ENCODE measurements at places on chromosomes 16 and 17. TPM values are rescaled to one million over a fixed set of nuclear protein-coding genes. Genes with fewer than 3 reads are reported as not detected.

- no peak overlapping the region for H3K27ac ChIP-seq
- peaks cover 6% of the 10 kb centered on the region for H3K27me3 ChIP-seq
- DNase-seq = no peak
- H3K4me1 ChIP-seq = no peaks in the 10 kb centered on the region
- no peak overlapping the region for H3K4me3 ChIP-seq
Observed at GRCh38 chr16:15807603-15808009, 49.2 kb downstream of the MYH11 start.

DNA sequence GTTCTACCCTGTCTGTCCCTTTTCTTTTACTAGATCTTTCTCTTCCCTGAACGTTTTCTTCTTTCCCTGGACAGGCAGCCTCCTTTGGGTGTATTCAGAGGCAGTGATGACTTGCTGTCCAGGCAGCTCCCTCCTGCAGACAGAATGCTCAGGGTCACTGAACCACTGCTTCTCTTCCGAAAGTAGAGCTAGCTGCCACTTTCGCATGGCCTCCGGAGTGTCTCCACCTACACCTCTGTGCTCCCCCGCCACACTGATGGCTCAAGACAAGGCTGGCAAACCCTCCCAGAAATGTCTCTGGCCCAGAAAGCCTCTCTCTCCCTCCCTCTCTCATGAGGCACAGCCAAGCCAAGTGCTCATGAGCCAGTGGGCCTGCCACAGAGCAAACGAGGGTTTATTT is 207.8 kb downstream of the CDRT15L2 start:
- no peaks in the 10 kb centered on the region for H3K36me3 ChIP-seq
- no peak for DNase-seq
- H3K4me1 ChIP-seq = no peaks in the 10 kb centered on the region
- H3K4me3 ChIP-seq = no peak overlapping the region
- peaks cover 32% of the 10 kb centered on the region for H3K27me3 ChIP-seq

HBM gene
- polyA plus RNA-seq = not detected

MPV17L gene
- polyA plus RNA-seq = not detected

- no peaks in the 10 kb centered on the region for H3K27me3 ChIP-seq
- H3K27ac ChIP-seq = no peak overlapping the region
- no peaks in the 10 kb centered on the region for H3K4me1 ChIP-seq
Observed at GRCh38 chr16:67731753-67732095, 12.6 kb upstream of the GFOD2 start.

DNA sequence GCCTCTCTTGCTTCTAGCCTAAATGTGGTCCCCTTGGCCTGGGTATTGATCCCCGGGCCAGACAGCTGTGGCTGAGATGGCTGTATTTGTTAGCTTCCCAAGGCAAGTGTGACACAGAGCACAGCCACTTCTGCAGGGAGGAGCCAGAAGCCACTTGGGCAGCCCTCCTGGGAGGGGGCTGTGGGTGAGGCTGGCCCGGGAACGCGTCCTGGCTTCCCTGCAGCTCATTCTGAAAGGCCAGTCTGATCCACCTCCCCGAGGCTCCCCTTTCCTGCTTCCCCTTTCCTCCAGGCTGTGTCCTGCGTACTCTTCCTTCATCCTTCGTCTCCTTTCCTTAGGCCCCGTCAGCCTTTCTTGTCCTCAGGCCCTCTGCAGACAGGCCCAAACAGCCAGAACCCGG is 8.0 kb downstream of the SERPINF2 start:
- no peak for DNase-seq
- no peaks in the 10 kb centered on the region for H3K36me3 ChIP-seq
- no peaks in the 10 kb centered on the region for H3K27me3 ChIP-seq
- H3K4me3 ChIP-seq = no peak overlapping the region
- peaks cover 14% of the 10 kb centered on the region for H3K4me1 ChIP-seq

DNA sequence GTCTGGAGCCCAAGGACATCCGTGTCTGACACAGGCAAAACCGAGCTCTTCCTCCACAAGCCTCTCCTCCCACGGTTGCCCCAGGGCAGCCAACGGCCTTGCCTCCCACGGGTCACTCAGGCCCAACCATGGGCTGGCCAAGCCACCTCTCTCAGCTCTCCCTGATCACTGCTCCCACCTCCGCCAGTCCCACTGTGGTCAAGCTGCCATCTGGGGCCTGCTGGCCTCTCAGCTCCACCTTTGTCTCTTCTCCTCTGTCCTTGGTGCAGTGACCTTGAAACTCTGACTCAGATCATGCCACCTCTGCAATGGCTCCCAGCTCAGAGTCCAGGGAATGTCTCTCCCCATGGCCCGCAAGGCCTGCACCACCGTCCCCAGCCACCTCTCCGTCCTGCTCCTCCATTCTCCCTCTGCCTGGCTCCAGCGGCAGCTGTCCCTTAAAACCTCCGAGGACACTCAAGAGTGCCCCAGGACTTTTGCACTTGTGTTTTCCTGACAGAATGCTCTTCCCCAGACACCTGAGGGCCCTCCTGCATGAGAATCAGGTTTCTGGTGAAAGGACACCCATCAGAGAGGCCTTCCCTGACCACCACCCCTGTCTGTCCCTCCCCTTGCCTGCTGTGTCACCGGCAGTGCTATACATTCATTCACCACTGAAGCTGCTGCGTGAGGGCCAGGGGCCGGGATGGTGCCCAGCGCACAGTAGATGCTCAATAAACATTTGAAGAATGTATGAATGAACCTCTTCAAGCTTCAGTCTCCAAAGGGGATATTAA is 19.3 kb downstream of the PEMT start:
- H3K36me3 ChIP-seq = no peaks in the 10 kb centered on the region
- H3K4me1 ChIP-seq = no peaks in the 10 kb centered on the region
- no peak for DNase-seq
- no peak overlapping the region for H3K4me3 ChIP-seq
- H3K27me3 ChIP-seq = no peaks in the 10 kb centered on the region

STH gene
- polyA plus RNA-seq = not detected

- H3K4me1 ChIP-seq = no peaks in the 10 kb centered on the region
- H3K36me3 ChIP-seq = no peaks in the 10 kb centered on the region
- DNase-seq = no peak
- H3K4me3 ChIP-seq = no peak overlapping the region
- no peak overlapping the region for H3K27ac ChIP-seq
Observed at GRCh38 chr17:9968008-9968407, 62.9 kb upstream of the RCVRN start.

DNA sequence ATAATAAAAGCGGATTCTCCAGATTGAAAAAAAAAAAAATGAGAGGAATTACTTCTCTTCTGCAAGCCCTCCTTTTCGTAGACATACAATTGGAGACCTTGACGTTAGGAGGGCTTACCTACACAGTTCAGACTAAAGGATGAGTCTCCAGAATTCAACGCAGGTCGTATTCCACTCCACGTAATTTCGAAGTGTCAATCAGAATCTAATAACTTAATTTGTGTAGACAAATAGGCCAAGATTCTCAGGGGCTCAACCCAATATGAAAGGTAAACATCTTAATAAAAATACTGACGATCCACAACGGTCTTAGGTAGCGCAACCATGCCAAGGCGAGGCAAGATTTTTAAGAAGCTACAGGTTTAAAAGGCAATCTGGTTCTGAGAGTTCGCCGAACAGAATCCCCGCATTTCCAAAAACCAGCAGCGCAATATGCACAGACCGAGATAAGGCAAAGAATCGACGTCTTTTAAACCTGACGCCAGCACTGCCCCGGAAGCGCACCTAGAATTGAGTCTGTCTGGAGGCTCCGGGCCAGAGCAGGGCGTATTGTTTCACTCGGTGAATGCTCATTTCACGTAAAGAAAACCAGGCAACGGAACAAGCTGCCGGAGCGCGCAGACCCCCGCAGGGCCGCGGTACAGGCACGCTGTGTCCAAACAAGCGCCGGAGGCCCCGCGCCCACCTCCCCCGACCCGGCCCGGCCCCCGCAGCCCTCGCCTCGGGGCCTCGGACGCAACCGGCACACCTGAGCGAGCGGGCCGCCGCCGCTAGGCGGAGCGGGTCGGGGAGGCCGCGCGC is 623 bp downstream of the MBTPS1 start:
- peaks cover 19% of the 10 kb centered on the region for H3K4me1 ChIP-seq

DNA sequence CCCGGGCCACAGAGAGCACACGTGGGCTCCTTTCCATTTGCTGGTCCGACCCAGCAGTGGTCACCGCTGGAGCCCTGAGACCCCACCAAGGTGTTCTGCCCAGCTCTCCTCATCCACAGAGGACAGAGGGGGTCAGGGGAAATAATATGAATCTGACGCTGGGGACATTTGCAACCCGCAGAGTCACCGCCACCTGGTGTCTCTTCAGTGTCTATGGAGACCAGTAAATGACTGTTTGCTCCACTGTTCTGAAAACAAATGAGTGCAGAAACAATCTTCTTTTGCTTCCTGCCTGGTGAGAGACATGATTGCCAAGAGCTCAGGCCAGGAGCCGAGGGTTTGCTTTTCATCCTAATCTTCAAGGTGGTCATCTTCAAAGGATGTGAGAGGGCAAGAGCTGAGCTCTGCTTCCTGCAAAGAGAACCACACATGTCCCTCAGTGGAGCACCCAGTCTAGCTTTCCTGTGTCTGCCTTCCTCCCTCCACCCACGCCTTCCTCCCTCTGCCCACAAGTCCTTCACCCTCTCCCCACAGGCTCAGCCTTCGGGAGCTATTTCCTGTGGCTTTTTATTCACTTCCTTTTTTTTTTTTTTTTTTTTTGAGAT is 14.7 kb upstream of the KLHDC4 start:
- H3K36me3 ChIP-seq = no peaks in the 10 kb centered on the region
- peak; percentile 66 for DNase-seq
- peaks cover 37% of the 10 kb centered on the region for H3K4me1 ChIP-seq
- H3K27ac ChIP-seq = peak overlapping the region; percentile 97

DNA sequence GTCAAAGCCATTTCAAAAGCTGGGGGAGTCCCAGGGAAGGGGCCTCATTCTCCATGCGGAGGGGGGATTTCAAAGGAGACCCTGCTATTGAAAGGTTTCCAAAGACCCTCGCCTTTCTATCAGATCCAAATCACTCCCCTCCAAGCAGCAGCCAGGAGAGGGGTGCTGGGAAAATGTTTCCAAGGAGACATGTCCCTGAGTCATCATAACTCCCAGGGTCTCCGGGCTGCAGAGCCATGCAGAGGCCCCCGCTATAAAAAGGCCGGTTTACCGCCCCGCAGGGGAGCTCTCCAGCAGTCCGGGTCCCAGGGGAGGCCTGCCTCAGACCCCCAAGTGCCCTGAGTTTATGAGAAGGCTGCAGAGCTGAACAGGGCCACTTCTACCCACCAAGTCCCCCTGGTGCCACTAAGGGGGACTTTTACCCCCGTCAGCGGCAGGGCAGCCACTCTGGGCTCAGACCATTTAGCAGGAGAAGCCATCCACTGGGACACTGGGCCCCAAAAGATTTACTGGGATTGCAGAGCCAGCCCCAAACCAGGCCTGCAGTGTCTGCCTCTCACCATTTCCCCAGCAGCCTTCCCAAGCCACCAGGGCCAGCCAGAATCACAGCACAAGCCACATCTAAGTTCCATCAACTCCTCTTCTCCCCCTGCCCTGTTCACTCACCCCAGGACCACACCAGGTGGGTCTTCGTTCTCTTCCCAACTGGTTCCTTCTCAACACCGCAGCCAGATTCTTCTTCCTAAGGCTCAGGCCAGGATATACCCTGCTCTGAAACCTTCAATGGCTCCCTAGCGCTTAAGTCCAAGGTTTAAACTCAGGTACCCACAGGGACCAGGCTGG is 234.4 kb downstream of the ZNF423 start:
- H3K4me1 ChIP-seq = no peaks in the 10 kb centered on the region
- DNase-seq = no peak
- no peaks in the 10 kb centered on the region for H3K36me3 ChIP-seq

GRCh38 chr17:82355770-82356427 is 3.1 kb upstream of the TEX19 start:
- no peak overlapping the region for H3K4me3 ChIP-seq
- no peak overlapping the region for H3K27ac ChIP-seq
- H3K27me3 ChIP-seq = peaks cover 12% of the 10 kb centered on the region
- H3K4me1 ChIP-seq = peaks cover 7% of the 10 kb centered on the region
- DNase-seq = no peak
- H3K36me3 ChIP-seq = no peaks in the 10 kb centered on the region

DNA sequence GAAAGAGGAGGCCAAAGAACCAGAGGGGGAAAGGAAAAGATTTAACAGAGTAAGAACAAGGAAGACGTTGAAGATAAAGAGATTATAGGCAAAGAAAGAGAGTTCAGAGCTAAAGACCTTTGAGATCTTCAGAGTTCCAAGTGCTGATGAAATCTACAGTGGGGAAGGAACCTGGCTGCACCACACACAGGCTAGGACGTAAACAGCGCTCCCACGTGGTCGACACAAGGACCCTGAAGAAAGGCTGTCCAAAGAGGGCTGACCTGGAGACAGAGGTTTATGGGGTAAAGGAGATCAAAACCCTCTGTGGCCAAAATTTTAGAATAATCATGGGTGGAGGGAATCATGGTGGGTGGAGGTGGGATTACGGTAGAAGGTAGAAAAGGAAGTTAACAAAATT is 121.6 kb downstream of the PMP22 start:
- H3K36me3 ChIP-seq = no peaks in the 10 kb centered on the region
- H3K27ac ChIP-seq = no peak overlapping the region
- DNase-seq = no peak
- no peaks in the 10 kb centered on the region for H3K27me3 ChIP-seq
- no peak overlapping the region for H3K4me3 ChIP-seq

DNA sequence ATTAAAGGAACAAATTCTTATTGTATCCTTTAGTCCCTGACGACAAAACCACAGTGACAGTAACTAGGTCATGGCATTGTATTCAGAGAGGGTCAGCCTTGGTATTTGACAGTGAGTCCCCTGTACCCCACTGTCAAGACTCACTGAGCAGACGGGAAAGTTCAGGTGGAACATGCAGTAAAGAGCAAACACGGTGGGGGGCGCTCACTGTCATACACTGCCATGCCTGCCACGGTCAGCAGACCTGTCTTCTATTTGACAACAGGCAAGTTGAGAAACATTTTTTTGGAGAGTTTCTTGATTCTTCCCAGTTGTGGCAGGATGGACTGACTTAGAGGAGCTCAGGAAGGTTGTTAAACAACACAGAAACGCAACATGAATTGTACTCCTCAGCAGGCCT is 681.6 kb downstream of the KCNJ18 start:
- no peaks in the 10 kb centered on the region for H3K36me3 ChIP-seq
- no peaks in the 10 kb centered on the region for H3K4me1 ChIP-seq
- DNase-seq = no peak
- H3K27ac ChIP-seq = no peak overlapping the region
- no peak overlapping the region for H3K4me3 ChIP-seq

- H3K4me3 ChIP-seq = no peak overlapping the region
- peaks cover 10% of the 10 kb centered on the region for H3K4me1 ChIP-seq
- H3K27ac ChIP-seq = peak overlapping the region; percentile 18
- no peaks in the 10 kb centered on the region for H3K36me3 ChIP-seq
Observed at GRCh38 chr16:53775821-53776431, 72.0 kb downstream of the FTO start.

GRCh38 chr17:1624650-1625049 is 4.0 kb downstream of the SLC43A2 start:
- H3K27me3 ChIP-seq = no peaks in the 10 kb centered on the region
- peaks cover 25% of the 10 kb centered on the region for H3K4me1 ChIP-seq
- no peak for DNase-seq
- no peaks in the 10 kb centered on the region for H3K36me3 ChIP-seq
- no peak overlapping the region for H3K27ac ChIP-seq

Measured in naive B cell (primary cell).